ENCODE measurements at places on chromosomes 13 and 19. TPM values are rescaled to one million over a fixed set of nuclear protein-coding genes. Genes with fewer than 3 reads are reported as not detected.

The ZNF699 gene
- total RNA-seq, result 4.7 TPM

The AP1M2 gene
- not detected for total RNA-seq

The SRRM5 gene
- total RNA-seq, result 0.10 TPM

The KCNN1 gene
- total RNA-seq, result not detected

The RASAL3 gene
- 130 TPM for total RNA-seq

The TNFAIP8L1 gene
- total RNA-seq, result 13.2 TPM

The KIR3DL2 gene
- 0.65 TPM for total RNA-seq

The PROZ gene
- total RNA-seq, result not detected

The DNM2 gene
- total RNA-seq, result 236 TPM

The ATP8A2 gene
- 0.51 TPM for total RNA-seq

The OR7A5 gene
- not detected for total RNA-seq

The ZFR2 gene
- total RNA-seq, result not detected

The WTIP gene
- total RNA-seq, result 0.86 TPM

The TTYH1 gene
- total RNA-seq, result 0.49 TPM

The CXCL17 gene
- not detected for total RNA-seq

The METTL21C gene
- not detected for total RNA-seq

The CLDN10 gene
- total RNA-seq, result not detected

The DOHH gene
- 20.6 TPM for total RNA-seq

The ZNF823 gene
- total RNA-seq, result 2.8 TPM

The THSD1 gene
- total RNA-seq, result 0.07 TPM

The LRRC25 gene
- not detected for total RNA-seq

The FXYD1 gene
- total RNA-seq, result not detected
